ENCODE measurements at places on chromosomes 16 and 17.

GRCh38 chr16:31696968-31697743 lies 169.5 kb downstream of the AHSP start:
- peak; percentile 24 for DNase-seq

DNA sequence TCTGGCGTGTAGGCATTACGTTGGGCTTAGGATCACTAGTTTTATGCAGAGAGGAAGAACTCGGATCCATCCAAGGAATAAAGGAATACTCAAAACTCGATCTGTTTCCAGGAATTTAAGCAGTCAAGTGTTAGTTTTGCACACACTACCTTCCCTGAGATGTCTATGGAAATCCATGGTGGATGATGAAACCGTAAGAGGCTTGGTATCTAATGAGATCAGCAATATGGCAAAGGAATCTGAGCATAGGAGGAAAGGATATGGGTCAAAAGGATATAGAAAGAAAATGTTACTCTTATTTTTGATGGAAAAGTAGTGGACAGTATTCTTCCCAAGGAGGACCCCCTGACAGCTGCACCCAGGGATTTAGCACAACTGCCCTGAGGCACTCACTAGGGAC lies 59.6 kb downstream of the SMG6 start:
- no peak for DNase-seq

GRCh38 chr17:77690271-77691161 lies 268.0 kb upstream of the TNRC6C start:
- peak; percentile 55 for DNase-seq

GRCh38 chr17:14793237-14793636 lies 471.9 kb downstream of the PMP22 start:
- no peak for DNase-seq

DNA sequence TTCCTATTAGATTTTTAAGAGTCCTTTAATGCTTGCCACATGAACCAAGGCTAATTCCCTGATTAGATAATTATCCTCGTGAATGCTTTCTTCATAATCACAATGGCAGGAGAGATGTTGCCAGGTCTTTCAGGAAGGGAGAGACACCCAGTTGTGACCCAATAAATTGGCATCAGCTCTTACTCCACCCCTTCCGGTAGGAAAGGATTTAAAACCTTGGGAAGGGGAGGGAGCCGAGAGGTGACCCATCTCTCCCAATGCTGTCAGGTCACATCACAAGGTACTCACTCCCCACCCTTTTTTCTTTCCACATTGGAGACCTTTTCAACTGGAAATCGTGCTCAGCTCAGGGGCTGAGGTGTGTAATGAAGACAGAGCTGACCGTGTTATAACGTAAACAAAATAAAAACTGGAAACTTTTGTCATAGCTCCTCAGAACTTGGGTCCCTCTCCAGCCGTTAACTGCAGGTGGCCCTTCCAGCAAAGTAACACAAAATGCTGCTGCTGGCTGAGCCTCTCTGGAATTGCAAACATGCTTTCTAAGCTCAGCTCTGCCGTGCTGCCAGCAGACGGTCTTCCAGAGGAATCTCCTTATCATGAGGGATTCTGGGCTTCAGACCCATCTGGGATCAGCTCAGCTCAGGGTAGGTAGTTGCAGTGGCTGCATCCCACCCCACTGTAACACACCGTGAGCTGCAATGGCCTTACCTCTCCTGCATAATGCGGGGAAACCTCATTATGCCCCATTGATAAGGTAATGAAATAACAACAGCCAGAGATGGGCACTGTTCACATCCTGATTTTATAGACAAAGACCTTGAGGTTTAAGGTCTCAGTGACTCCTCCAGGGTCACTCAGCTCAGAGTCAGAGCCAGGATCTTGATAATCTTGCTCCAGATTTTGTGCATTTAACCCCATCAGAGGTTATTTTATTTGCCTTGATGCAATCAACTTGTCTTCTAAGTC lies 15.6 kb downstream of the TMEM100 start:
- no peak for DNase-seq

GRCh38 chr17:8016632-8017424 lies 14.4 kb downstream of the GUCY2D start:
- DNase-seq = peak; percentile 36

DNA sequence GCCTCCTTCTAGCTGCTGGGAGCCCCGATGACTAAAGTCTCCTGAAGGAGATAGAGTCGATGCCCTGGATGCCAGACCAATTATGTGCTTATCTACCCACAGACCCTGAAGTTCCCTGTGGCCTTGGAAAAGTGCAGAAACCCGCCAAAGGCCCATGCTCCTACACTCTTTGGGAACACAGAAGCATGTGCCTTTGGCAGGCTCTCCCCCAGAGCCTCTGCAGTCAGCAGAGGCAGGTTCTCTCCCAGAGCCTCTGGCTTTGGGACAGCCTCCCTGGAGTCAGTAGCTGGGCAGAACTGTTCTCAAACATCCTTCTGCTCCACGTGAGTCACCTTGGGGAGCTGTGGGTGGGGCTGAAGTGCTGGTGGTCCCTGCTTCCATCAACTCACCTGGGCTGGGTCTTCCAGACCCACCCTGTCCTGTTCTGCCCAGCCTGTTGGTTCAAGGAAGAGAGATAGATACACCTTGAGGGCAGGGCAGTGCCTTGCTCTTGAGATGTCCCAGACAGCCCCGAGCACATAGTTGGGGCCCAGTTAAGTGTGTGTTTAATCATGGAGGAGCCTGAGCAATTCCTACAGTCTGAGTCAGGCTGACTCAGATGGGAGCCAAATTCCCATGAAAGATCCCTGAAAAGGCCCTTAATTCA lies 3.2 kb upstream of the CDK5RAP3 start:
- DNase-seq = no peak

- DNase-seq = peak; percentile 8
Measured at GRCh38 chr16:77408607-77409006, 26.2 kb downstream of the ADAMTS18 start.

Data from RPMI8226 (cell line).